ENCODE measurements at places on chromosomes 3 and 15.

- no peak for DNase-seq
Observed at GRCh38 chr3:51698209-51698608, 8.7 kb upstream of the GRM2 start.

DNA sequence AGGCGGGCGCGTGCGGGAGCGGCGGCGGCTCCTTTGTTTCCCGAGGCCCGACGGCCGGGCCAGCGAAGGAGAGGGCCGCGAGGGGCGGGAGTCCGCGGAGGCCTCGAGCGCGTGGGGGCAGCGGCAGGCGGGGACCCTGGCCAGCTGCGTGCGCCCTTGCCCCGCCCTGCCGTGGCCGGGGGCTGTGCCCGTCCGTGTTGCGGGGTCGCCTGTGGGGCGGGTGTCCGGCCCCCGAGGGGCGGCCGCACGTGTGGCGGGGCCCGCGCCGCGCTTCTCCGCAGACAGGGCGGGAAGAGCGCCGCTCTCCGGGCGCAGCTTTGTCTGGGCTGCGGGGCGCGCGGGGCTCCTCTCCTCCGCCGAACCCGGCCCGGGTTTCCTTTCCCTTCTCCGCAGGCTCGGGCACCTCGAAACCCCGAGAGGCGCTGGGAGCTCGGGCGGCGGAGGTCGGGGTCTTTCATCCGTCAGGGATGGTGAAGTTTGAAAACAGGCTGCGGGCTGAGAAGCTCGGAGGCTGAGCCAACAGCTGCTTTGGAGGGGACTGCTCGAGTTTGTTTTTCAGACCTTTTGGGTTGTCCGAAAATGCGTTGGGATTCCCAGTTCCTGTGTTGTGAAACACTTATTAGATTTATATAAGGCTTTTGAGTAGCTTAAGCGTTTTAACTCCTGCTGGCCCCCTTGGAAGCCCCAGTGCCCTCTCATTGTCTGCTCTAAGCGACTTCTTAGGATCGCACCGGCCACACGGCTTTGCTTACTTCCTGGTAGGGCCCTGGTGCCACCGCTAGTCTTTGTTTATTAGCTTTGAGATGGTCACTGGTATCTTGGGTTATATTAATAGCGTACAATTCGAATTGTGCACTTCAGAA lies 817 bp downstream of the USP3 start:
- DNase-seq: peak; percentile 16

- no peak for DNase-seq
Observed at GRCh38 chr3:171333784-171334464, 126.3 kb downstream of the TNIK start.

GRCh38 chr3:9036404-9037131 lies 73.3 kb upstream of the RAD18 start:
- no peak for DNase-seq

- DNase-seq: no peak
Observed at GRCh38 chr3:30319713-30320112, 286.7 kb upstream of the TGFBR2 start.

DNA sequence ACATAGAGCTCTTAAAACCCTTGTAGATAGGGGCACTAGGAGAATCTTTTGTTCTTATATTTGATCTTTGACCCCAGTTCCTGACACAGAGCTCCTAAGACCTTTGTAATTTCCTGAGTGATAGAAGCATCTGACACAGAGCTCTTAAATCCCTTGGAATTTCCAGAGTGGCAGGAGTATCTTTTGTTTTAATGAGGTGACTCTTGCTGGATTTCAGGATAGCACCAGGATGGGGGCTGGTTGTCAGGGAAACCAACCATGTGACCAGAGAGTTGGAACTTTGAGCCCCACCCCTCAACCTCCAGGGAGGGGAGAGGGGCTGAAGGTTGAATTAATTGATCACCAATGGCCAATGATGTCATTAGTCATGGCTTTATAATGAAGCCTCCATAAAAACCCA lies 47.6 kb upstream of the ST8SIA2 start:
- DNase-seq: no peak

DNA sequence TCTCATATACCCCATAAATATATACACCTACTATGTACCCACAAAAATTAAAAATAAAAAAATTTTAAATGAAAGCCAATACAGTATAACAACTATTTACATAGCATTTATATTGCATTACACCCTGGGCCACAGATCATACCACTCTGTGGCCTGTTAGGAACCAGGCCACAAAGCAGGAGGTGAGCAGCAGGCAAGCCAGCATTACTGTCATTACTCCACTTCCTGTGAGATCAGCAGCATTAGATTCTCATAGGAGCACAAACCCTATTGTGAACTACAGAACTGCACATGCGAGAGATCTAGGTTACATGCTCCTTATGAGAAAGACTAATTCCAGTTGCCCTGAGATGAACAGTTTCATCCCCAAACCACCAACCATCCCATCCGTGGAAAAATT lies 17.4 kb downstream of the FILIP1L start:
- no peak for DNase-seq

DNA sequence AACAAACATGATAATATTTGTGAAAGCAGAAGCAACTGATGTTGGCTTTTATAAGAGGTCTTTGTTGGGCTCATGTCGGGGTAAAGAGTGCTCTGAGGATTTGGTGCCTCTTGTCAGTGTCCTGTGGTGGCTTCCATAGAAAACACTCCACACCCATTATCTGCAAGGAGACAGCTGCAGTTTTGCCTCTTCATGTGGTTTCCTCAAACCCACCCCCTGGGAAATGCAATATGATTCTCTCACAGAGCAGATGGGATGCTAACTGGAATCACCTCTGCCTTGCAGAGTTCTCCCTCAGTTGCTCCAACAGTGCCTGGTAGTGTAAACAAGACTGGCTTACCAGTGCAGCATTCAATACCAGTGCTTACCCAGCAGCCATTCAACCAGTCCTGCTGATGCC lies 771.4 kb upstream of the CFAP20DC start:
- no peak for DNase-seq

DNA sequence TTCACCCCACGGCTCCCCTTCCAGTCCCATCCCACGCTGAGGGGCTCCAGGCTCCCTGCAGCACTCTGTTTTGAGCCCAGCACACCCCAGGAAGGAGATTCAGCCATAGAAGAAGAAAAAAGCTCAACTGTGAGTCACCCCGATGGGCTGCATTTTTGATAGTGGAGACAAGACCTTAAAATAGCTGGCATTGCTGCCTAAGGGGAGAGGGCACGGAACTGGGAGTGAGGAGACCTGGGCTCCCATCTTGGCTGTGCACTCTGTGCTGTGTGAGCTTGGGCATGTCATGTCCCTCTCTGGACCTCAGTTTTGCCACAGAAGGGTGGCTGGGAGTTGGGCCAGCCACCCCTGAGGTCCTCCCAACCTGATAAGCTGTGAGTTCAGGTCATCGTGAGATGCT lies 57.2 kb upstream of the SMAD6 start:
- no peak for DNase-seq

All from T follicular helper cell (primary cell).